ENCODE measurements at places on chromosomes 11 and 22. TPM values are rescaled to one million over a fixed set of nuclear protein-coding genes. Genes with fewer than 3 reads are reported as not detected.

EXPH5 gene
- 2.3 TPM for total RNA-seq

ZP1 gene
- total RNA-seq: 0.46 TPM

FDXACB1 gene
- total RNA-seq: 7.2 TPM

TAGLN gene
- 8.3 TPM for total RNA-seq

OR51I1 gene
- total RNA-seq: not detected

NFAM1 gene
- 1.6 TPM for total RNA-seq

ANO1 gene
- 0.23 TPM for total RNA-seq

BAIAP2L2 gene
- total RNA-seq: 0.69 TPM

AKIP1 gene
- 30.9 TPM for total RNA-seq

SCGB1A1 gene
- total RNA-seq: not detected

Measured in diencephalon (tissue), 1 donor.